Stimulated activated CD8-positive, alpha-beta memory T cell treated with anti-CD3 and anti-CD28 coated beads, Interleukin-15, amount 100 ng/mL, for 1 hour (primary cell): ENCODE measurements at places on chromosomes 3 and 15.

- DNase-seq: no peak
Measured at GRCh38 chr15:96147267-96147666, 183.2 kb upstream of the NR2F2 start.

- no peak for DNase-seq
Measured at GRCh38 chr3:112956351-112956750, 18.6 kb downstream of the CD200R1 start.

DNA sequence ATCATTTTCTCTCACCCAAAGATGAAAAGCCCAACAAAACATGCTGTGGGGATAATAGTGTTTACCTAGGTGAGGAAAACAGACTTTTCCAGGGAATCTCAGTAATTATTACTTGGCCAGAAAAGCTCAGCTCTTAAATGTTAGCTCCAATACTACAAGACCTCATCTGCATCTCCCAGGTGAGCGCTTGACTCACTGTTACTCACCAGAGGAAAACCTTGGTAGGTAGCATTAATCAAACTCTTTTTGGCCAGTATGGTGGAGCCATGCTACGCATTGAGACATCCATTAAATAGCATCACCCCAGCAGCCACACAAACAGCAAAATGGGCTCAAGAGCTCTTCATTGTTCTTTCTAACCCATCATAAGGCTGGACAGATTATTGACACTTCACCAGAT lies 99.0 kb downstream of the TIGIT start:
- DNase-seq: no peak

DNA sequence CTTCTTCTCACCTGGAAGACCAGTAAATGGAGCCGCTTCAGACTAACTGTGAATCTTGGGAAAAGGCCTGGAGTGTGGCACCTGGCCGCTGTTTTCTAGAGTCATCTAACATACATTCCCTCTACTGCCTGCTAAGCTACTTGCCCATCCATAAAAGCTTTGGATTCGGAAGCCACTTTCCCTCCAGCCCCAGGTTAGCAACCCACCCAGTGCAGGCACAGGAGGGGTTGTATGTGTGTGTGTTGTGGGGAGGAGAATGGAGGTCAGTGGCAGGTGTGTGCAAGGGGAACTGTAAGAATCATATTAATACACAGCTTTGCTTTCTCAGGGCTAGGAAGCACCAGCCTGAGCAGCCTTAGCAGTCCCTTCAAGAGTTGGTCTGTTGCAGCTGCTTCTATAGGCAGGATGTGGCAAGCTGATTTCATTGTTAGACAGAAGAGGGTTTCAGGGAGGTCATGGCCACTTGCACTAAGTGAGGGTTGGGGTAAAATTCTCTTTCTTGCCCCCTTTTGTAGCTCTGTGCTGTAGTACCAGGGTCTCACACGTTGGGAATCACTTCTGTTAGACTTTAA lies 8.9 kb downstream of the NSUN3 start:
- no peak for DNase-seq

DNA sequence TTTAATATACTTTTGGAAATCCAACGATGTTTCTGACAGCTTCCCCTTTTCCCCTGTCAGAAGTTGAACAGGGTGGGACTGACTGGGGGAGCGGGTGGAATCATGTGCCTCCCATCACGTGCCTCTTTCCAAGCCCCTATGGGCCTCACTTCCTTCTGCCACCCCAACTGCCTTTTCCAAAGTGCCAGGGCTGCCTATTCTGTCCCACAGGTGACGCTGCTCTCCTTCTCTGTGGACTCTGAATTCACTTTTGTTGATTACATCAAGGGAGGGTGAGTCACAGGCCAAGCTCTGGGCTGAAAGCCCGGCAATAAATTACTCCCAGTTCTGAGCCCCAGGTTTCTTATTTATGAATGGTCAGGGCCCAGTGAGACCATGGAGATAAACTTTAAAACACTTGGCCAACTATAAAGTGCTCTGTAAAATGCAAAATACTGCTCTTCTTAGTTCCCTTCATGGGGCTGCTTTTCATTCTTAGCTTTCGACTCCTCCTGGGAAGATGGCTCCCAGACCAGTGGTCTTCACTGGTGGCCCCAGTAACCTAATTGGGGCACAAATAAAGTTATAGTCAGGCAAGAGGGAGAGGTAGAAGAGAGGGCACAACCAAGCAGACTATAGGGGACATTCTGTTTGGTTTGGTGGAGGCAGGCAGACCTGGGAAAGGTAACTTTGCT lies 12.3 kb downstream of the CPNE9 start:
- DNase-seq: no peak

- no peak for DNase-seq
Measured at GRCh38 chr15:77112838-77113504, 42.1 kb upstream of the TSPAN3 start.

- DNase-seq: no peak
Measured at GRCh38 chr3:123720638-123721037, 135.8 kb upstream of the HACD2 start.

DNA sequence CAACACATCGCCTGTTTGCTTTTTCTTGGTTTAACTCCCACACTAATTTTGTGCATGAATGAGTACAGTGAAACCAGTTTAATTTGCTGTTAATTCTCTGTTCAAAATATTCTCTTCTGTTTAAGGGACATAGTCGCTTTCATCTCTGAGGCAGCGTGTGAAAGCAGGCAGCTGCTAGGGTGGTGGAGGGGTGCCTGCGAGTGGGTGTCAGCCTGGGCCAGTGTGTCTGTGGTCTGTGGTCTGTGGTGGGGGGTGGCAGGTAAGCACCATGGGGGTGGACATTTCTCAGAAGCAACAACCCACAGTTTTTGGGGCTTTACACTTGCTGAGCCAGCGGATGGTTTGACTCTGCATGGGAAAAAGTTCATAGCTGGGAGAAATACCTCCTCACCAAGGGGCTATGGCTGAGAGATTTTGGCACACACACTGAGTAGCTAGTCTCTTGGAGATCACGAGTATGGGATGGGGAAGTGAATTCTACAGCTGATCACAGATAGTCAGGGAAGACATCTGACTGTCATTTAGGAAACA lies 109.2 kb downstream of the EPHB1 start:
- no peak for DNase-seq

DNA sequence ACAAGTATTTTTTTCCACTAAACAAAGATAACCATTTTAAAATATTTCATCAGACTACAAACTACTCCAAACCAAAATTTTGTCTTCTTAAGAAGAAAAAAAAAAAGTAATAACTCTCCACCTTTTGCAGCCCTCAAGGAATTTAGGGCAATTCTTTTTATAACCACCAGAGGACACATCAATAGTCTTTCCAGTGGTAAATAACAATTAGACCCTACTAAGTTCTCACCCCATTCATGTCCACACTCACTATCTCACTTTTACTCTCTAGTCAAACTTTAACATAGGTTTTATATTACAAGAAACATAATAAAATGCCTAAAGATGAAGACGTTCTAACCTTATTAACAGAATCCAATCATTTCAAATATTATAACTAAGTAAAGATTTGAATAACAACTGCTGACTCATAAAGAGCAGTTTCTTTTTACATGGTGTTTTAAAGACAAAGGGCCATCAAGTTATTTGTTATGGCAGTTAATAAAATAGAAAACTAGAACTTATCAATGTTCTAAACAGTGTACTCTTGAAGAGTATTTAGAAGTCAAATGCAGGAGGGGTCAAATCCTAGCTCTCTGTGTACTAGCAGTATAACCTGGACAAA lies 33.0 kb downstream of the CCDC39 start:
- no peak for DNase-seq

DNA sequence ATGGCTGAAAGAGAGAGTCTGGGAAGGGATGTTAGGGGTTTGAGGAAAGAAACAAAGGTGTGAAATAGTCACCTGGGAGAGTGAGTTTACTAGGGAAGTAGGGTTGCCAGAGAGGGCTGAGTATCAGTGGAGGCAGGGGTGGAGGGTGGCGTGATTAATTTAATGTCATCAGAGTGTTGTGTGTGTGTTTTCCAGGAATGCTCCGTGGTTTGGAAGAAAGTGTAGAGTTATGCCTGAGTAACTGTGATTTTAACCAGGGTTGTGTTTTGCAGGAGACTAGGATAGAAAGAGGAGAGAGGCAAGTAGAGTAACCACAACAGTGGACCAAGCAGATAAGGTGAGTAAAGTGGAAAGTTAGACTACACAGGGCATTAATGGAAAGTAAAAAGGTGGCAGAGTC lies 27.2 kb downstream of the PLD1 start:
- DNase-seq: no peak

DNA sequence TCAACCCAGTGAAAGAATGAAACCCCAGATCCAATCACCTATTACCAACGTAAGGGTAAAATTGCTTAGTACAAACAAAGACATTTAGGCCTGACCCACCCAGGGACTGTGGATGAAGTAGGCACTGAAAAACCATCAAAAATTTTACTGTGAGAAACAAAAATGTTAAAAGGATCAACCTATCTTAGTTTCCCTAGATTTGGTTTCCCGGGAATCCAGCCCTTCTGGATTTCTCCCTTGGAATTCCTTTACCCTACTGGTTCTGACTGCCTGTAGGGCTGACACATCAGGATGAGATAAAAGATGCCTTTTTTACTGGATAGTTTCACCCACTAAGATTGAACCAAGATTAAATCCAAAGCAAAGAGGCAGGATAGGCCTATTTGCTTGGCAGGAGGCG lies 102.7 kb downstream of the SCAPER start:
- DNase-seq: no peak

- DNase-seq: no peak
Measured at GRCh38 chr15:52292780-52293392, 2.7 kb downstream of the MYO5C start.

GRCh38 chr3:48015431-48016180 lies 610 bp downstream of the MAP4 start:
- DNase-seq: no peak

GRCh38 chr3:30007668-30008067 lies 598.7 kb upstream of the TGFBR2 start:
- no peak for DNase-seq

DNA sequence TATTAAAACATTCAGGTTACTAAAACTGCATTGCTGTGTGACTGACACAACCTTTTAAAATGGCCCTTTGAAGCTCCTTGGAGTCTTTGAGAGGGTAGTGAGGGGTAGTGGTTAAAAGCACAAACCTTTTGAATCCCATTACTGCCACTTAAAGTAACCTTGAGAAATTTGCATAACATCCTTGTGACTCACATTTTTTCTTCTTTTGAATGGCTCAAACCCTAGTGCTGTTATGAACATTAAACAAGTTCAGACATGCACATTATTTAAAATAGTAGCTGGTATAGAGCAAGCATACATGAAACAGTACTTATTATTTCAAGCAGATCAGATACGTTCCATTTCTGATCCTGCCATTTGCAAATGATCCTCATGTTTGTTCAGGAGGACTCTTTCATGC lies 3.7 kb upstream of the CLDN1 start:
- no peak for DNase-seq

- no peak for DNase-seq
Measured at GRCh38 chr3:55333046-55333445, 154.1 kb downstream of the WNT5A start.

DNA sequence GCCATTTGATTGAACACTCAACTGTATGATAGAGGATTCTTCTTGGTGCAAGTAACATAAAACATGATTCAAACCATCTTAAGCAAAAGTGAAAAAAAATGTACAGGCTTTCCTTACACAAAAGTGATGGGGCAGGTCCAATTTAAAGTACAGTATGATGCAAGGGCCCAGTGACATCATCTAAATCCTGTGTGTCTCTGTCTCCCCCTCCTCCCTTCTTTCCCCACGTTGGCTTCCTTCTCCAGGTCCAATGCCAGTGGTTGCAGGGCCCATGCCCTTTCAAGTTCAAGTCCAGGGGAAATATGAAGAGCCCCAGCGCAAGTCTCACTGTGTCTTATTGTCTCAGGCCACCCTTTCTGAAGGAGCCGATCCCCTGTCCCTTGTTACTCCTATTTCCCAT lies 332.3 kb downstream of the SHQ1 start:
- DNase-seq: no peak

DNA sequence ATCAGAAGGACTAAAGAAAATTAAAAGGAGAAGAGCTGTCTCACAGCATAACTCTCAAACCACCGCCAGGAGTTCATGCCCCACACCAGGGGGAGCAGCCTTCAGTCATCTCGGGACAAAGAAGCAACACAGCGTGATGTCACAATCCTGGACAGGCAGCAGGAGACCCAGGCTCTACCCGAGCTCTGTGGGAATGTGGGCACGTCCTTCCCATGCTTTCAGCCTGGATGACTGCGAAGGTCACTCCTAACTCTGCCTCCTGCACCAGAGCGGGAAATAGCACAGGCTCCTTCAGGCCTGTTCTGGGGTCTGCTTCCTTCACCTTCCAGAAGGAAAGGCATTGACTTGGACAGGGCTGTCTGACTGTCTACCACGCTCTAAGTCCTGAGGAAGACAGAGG lies 31.3 kb downstream of the NOX5 start:
- DNase-seq: no peak

DNA sequence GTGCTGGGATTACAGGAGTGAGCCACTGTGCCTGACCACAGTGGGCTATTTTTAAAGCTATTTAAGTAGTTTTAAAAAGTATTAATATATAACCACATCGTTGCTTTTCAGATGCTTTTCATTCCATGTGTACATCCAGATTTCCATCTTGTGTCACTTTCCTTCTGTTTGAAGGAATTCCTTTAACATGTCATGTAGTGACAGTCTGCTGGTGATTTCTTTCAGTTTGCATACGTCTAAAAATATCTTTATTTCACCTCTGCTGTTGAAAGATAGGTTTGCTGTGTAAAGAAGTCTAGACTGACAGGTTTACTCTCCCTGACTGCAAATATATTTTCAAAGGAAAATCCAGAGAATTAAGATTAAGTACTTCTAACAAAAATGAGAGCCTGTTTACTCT lies 12.2 kb downstream of the FAM240A start:
- DNase-seq: no peak

GRCh38 chr15:59294574-59295260 lies 78.0 kb downstream of the MYO1E start:
- no peak for DNase-seq

DNA sequence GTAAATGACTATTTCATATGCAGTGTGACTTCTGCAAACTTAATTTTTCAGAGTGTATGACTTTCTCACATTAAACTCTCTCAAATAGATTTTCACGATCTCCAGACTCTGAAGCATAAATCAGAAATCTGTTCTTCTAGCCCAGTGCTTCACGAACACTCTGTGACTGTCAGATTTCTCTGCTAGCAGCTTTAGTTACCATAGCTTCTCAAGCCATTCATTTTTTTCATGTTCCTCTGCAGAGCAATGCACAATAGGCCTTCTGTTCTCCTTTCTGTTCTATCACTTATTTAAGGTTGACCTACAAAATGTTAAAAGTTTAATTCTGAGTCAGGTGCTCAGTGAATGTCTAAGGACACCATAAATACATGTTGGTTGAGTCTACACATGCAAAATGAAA lies 1102.2 kb downstream of the TUSC7 start:
- no peak for DNase-seq

- no peak for DNase-seq
Measured at GRCh38 chr15:27989427-27989826, 109.7 kb downstream of the OCA2 start.
